GM12878 (cell line): ENCODE measurements at places on chromosomes 4 and X. TPM values are rescaled to one million over a fixed set of nuclear protein-coding genes. Genes with fewer than 3 reads are reported as not detected.

SH3TC1 gene
- 15.2 and 19.8 TPM in 2 replicates for polyA plus RNA-seq

GUCY1B1 gene
- 2.3 and 3.0 TPM in 2 replicates for polyA plus RNA-seq

FAM13A gene
- polyA plus RNA-seq, result 0.25 TPM in 1 of 2 replicates, not detected in the other

GPC3 gene
- not detected in 2 replicates for polyA plus RNA-seq

POU4F2 gene
- polyA plus RNA-seq, result not detected in 2 replicates

FAT4 gene
- not detected in 2 replicates for polyA plus RNA-seq

ZXDB gene
- polyA plus RNA-seq, result 1.7 and 1.8 TPM in 2 replicates

SNCA gene
- 0.14 TPM in 1 of 2 replicates, not detected in the other for polyA plus RNA-seq

FGB gene
- polyA plus RNA-seq, result not detected in 2 replicates

HSPA4L gene
- polyA plus RNA-seq, result 38.1 and 39.7 TPM in 2 replicates

NLGN4X gene
- 0.04 TPM in 1 of 2 replicates, not detected in the other for polyA plus RNA-seq

PABPC1L2A gene
- polyA plus RNA-seq, result not detected in 2 replicates

TRIML2 gene
- polyA plus RNA-seq, result not detected in 2 replicates

DNA sequence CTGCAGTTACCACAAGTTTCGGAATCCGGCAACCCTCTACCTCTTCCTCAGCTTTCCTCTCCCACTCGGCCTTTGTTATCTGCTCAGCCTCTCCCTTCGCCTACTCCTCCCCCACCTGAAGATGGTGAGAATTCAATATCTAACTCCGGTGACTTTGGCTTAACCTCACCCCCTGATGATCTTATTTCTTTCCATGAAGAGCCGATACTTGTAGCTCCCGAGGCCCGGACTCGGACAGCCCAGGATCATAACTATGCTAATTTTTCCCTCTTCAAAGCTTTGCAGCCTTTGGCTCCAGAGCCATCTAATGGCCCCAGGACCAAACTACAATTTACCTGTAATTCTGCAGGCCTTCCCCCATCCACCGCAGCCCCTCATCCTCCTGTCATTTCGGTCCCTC is 32.0 kb upstream of the MGST2 start:
- no peak for DNase-seq

GRCh38 chrX:154403858-154404257 is 5.2 kb downstream of the DNASE1L1 start:
- DNase-seq, result no peak

- DNase-seq, result no peak
These were observed 1434.8 kb downstream of the RAPGEF2 start for GRCh38 chr4:160537681-160538080.

DNA sequence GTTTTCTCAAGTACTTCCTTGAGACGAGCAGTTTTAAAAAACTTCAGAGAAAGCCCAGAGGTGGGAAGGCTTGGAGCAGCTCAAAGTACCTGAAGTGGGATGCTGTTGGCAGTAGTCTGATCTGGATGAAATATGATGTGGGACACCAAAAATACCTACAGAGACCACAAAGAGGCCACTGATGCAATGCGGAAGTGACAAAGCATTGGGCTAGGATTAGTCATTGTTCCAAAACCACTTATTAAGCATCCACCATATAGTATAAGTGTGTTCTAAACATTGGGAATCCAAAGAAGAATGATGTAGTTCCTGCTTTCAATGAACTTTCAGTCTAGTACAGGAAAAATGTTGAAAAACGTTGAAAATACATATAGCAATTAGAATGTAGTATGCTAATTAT is 386.1 kb upstream of the CNKSR2 start:
- no peak for DNase-seq

GRCh38 chr4:114178392-114178791 is 198.9 kb upstream of the ARSJ start:
- no peak for DNase-seq

- DNase-seq, result no peak
These were observed 115.8 kb downstream of the THOC2 start for GRCh38 chrX:123617007-123617406.

DNA sequence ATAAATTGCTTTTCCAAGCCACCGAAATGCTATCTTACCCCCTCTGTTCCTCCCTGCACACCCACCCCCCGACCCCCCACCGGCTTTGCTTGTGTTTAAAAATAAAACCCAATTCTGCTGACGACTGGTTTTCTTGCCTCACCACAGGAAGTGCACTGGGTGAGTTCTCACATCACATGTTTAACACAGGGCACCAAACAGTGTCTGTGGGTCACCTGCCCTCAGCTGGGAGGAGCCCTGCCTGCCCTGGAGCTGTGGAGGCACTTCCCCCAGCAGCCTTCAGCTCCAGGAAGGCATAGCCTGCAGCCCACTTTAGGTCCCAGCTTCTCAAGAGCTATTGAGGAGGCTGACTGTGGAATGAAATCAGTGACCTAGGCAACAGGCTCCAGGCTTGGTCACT is 8.8 kb downstream of the TMEM255A start:
- DNase-seq, result peak; percentile 61

- no peak for DNase-seq
These were observed 59.2 kb upstream of the ZC4H2 start for GRCh38 chrX:65035446-65035770.

DNA sequence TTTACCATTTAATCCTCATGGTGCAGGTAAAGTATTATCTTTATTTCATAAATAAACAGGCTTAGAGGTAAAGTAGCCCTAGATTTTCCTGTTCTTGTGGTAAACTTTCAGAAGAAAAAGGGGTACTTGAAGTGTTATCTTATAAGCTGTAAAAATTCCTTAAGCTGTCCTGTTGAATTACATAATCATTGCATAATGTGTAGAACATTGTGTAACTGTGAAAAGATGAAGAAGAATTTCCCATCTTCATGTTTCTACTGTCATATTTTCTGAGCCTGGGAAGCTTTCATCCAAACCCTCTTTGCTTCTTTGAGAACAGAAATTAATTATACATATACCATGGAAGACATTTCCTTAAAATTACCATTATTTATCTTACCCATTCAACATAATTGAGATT is 90.5 kb downstream of the ELOVL6 start:
- DNase-seq, result no peak

GRCh38 chrX:136909706-136910564 is 29.4 kb upstream of the RBMX start:
- DNase-seq, result peak; percentile 56

GRCh38 chrX:49221868-49222267 is 11.3 kb downstream of the CACNA1F start:
- no peak for DNase-seq

- no peak for DNase-seq
These were observed 4.1 kb downstream of the ARMCX2 start for GRCh38 chrX:101655534-101655933.

DNA sequence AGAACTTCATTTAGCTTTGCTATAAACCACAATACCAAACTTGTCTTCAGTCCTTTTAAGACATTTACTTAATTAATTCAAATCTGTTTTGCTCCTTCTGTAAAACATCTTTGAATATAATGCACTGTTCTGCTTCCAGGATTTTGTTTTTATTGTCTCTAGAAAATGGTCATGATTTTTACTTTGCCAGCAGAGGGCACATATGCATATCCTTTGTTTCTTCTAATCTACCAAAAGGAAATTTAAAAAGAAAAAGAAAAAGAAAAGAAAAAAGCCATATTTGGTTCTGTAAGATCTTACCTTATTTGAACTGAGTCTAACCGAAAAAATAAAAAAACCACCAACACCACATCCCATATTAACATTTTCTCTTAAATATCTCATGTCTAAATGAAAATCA is 101.9 kb upstream of the CCSER1 start:
- DNase-seq, result no peak

DNA sequence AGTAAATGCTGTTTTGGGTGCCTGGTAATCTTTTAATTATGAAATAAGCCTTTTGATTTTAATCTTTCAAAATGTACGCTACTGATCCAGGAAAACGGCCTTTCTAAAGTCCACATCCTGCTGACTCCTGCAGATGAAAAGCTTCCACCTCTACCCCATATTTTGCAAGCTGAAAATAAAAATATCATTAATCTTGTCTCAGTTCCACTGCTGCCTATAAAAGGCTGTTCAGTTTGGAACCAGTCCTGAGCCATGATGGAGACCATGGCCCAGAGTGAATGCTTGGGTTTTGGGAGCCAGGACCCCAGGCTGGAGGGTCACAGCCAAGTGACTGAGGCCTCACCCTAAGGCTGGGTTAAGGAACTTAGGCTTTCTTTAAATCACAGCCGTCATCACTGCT is 110.8 kb downstream of the AFF1 start:
- no peak for DNase-seq

GRCh38 chr4:38560340-38560739 is 103.7 kb upstream of the KLF3 start:
- no peak for DNase-seq

DNA sequence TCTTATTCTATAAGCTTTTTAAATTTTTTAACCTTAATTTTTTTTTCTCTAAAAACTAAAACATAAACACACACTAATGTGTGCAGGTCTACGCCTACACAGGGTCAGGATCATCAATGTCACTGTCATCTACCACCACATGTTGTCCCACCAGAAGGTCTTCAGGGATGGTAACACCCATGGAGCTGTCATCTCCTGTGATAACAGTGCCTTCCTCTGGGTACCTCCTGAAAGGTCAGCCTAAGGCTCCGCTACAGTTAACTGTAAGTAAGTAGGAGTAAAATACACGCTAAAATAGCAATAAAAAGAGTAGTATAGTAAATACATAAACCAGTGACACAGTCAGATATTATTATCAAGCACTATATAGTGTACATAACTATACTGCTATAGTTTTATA is 45.9 kb upstream of the GPRIN3 start:
- no peak for DNase-seq

DNA sequence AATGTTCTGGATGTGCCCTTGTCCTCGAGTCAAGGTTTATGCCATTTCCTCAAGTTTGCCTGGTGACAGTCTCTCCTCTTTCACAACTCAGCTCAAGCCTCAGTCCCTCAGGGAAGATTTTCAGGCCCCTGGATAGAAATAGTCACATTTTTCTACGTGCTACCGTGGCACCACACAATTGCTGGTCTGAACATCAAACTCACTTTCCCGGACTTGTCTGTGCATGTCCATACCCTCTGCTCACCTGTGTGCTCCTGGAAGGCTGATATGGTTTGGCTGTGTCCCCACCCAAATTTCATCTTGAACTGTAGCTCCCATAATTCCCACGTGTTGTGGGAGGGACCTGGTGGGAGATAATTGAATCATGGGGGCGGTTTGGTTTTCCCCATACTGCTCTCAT is 129.7 kb downstream of the HS3ST1 start:
- no peak for DNase-seq

DNA sequence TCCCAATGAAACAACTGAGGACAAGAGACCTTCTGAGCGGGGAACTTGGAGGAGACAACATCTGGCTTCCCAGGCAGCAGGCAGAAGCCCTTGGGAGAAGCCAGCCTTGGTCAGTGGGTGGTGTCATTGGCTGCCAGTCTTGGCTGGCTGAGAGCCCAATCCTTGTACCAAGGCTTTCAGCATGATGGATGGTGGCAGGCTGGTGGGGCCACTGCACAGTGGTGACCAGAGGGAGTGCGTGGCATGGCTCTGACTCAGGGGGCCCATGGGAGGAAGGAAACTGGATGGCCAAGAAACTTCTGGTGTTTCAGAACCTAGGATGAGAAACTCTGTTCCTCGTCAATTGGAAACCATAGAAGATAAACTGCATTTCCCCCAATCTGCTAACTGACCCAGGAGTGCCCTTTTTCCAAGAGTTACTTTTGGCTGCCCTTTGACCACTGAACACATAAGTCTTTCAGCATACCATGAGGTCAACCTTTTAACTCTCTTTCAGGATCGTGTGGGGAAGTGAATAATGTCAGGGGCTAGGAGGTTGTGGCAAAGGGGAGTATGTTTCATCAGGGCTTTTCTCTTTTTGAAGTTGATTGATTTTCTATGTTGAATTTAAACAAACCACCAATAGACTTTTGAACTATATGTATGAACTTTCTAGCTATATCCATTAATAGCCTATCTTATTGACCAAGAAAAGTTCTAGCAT is 60.9 kb downstream of the SOWAHB start:
- DNase-seq, result no peak

- no peak for DNase-seq
These were observed 180.8 kb downstream of the PRKX start for GRCh38 chrX:3532581-3533085.

- DNase-seq, result no peak
These were observed 789.0 kb downstream of the TECRL start for GRCh38 chr4:63620271-63620670.

GRCh38 chr4:84218031-84218430 is 281.1 kb downstream of the NKX6-1 start:
- no peak for DNase-seq

DNA sequence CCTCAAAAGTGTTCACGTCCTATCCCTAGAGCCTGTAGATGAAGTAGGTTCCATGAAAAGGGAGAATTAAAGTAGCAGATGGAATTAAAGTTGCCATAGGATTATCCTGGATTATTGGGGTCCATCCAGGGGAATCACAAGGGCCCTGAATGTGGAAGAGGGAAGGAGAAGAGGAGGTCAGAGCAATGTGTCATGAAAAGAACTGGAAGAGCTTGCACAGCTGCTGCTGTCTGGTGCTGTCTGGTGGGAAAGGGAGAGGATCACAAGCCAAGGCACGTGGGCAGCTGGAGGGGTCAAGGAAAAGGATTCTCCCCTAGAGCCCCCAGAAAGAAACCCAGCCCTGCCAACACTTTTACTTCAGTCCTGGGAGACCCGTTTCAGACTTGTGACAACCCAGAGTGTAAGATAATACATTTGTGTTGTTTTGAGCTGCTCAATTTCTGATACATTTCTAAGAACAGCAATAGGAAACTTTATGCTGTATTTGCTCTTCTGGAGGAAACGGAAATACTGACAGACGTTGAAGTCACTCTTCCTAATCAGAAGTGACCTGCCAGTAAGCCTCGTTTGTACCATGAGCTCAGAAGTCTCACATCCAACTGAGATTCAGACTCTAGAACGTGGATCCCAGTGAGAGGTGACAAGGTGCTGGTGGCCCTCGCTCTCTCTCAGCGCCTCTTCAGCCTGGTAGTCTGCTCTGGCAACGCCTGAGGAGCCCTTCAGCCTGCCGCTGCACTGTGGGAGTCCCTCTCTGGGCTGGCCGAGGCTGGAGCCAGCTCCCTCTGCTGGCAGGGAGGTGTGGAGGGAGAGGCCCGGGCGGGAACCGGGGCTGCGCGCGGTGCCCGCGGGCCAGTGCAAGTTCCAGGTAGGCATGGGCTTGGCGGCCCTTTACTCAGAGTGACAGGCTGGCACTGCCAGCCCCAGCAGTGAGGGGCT is 34.7 kb upstream of the ENPP6 start:
- DNase-seq, result no peak

DNA sequence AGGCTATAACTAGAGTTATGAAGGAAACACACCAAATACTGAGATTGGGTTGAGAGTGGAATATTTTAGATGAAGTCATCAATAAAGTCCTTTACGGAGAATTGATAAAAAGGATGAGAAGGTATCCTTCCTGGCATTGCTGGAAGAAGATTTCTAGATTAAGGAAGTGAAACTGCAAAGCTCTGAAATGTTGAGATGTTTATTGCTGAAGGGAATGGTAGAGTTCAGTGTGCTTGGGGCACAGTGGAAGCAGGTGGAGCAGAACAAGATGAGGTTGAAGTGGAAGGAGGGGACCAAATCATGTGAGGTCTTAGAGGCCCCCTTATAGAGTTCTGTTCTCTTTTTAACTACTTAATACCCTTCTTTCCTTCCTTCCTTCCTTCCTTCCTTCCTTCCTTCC is 848.5 kb downstream of the RAB28 start:
- no peak for DNase-seq
